ENCODE measurements at places on chromosomes 2 and 18. TPM values are rescaled to one million over a fixed set of nuclear protein-coding genes. Genes with fewer than 3 reads are reported as not detected.

The MGAT4A gene
- polyA plus RNA-seq: 16.5 TPM

DNA sequence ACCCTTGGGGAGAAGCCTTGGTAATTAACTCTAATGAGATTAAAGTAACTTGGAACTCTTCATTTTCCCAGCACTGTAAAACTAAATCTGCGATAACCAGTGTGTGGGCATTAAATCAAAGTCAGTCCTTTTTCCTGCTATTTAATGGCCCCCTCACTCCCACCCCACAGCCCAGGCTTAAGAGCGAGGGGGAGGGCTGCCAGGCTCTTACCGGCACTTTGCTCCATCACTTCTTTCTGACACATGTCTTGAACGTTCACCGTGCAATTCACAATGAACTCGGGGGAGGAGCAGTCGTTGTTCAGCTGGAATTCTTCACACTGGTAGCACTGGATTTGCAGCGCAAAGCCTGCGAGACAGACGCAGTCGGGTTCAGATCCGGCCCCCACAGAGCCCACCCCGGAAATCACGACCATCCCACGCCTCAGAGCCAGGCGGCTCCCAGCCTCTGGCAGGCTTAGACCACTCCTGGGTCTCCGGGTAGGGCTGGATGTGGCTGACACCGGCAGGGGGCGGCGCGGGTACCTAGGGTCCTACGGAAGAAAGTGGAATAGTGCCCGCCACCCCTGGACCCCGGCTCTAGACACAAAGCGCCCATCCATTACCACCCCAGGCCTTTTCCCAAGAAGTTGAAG is 1.7 kb downstream of the LYPD1 start:
- H3K4me1 ChIP-seq: no peaks in the 10 kb centered on the region
- no peaks in the 10 kb centered on the region for H3K36me3 ChIP-seq
- DNase-seq: no peak

DNA sequence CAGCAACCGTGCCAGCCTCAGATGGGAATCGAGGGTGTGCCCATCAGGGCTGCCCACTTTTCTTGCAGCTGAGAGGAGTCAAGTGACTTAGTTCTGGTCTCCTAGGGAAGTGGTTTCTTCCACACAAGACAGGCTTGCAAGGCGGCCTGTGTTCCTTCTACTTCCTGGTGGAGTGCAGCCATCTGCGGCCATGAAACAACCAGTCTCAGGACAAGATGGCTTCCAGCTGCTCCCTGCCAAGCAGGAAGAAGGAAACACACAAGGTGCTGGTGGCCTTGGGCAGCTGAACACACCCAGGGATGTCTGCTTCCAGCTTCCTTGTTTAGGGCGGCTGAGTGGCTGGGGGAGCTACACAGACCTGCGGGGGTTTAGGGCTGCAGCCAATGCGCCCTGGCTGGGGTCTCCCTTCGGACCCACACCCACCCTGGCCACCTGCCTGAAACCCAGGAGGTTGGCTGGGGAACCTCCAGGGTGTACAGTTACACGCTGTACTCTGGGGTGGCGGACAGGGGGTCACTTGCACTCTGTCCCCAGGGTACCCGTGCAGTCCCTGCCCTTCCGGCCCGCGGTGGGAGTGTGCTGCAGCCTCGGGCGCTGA is 34.7 kb downstream of the PTPN18 start:
- H3K36me3 ChIP-seq: no peaks in the 10 kb centered on the region
- peak overlapping the region; percentile 21 for H3K27ac ChIP-seq
- H3K4me1 ChIP-seq: peaks cover 33% of the 10 kb centered on the region
- DNase-seq: peak; percentile 43
- H3K4me3 ChIP-seq: peak overlapping the region; percentile 61
- no peaks in the 10 kb centered on the region for H3K27me3 ChIP-seq

DNA sequence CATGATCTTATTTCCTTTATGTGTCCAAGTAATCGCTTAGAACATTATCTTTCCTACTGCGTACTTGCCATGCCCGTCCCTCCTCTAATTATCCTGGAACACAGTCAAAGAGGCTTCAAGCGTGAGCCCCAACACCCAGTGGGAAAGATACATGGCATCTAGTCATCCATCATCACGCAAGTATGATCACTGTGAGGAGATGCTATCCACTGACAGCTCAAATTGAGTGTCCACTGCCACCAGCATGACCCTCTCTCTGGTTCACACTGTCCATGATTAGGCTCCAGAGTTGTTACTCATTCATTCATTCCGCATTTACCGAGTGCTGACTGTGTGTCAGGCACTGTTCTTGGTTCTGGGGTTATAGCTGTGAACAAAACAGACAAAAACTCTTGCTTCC is 124.6 kb downstream of the COPS8 start:
- no peak for DNase-seq
- no peaks in the 10 kb centered on the region for H3K4me1 ChIP-seq
- H3K27me3 ChIP-seq: no peaks in the 10 kb centered on the region
- no peaks in the 10 kb centered on the region for H3K36me3 ChIP-seq
- H3K27ac ChIP-seq: no peak overlapping the region

- no peaks in the 10 kb centered on the region for H3K36me3 ChIP-seq
- H3K4me1 ChIP-seq: peaks cover 40% of the 10 kb centered on the region
- no peak overlapping the region for H3K4me3 ChIP-seq
- DNase-seq: no peak
- no peaks in the 10 kb centered on the region for H3K27me3 ChIP-seq
Measured at GRCh38 chr2:221202431-221202830, 369.7 kb downstream of the EPHA4 start.

- DNase-seq: peak; percentile 21
- H3K27me3 ChIP-seq: peaks cover 1% of the 10 kb centered on the region
- peaks cover 16% of the 10 kb centered on the region for H3K4me1 ChIP-seq
- H3K4me3 ChIP-seq: peak overlapping the region; percentile 79
Measured at GRCh38 chr2:37343537-37344434, 644 bp upstream of the QPCT start.

GRCh38 chr2:195586062-195586714 is 70.8 kb upstream of the SLC39A10 start:
- DNase-seq: no peak
- H3K27me3 ChIP-seq: no peaks in the 10 kb centered on the region
- H3K36me3 ChIP-seq: no peaks in the 10 kb centered on the region

Measured in B cell (primary cell).